Hypothalamus (tissue), 51 donors: ENCODE measurements at places on chromosomes 5 and 9.

DNA sequence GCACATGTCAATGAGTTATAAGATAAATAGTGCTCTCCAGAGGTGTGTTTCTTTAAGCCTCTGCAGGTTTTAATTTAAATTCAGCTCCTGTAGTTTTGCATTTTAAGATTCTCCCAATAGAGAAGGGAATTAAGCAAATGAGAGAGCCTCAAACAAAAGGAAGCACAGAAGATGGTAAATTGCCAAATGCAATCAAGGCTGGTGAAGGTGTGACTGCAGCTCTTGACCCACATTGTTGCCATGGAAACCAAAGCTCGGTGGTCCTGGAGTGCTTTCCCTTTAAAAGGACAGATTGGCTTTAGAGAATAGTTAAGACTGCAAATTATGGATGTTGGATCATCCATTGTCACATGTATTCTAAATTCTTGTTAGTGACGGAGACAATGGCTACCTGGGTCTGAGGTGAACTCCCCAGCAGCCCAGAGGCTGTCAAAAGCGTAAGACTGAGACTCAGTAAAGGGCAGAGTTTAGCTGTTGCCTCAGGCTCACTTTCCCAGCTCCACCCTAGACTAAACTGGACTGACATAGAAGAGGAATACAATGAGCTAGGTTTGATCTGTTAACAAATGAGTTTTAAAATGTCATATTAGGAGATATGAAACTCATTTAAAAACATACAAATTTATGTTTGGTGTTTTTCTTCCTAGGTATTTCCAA, 12.3 kb downstream of the GAPT start:
- no peak for DNase-seq

GRCh38 chr5:16852251-16853005, 83.7 kb downstream of the MYO10 start:
- DNase-seq = no peak

GRCh38 chr5:42555797-42556196, 132.6 kb downstream of the GHR start:
- no peak for DNase-seq

- DNase-seq = no peak
These were observed 245.2 kb upstream of the IRX2 start for GRCh38 chr5:2996687-2997086.
